ENCODE measurements at places on chromosomes 2 and 18.

GRCh38 chr2:140990416-140990815 is 1140.4 kb downstream of the LRP1B start:
- no peak for DNase-seq

DNA sequence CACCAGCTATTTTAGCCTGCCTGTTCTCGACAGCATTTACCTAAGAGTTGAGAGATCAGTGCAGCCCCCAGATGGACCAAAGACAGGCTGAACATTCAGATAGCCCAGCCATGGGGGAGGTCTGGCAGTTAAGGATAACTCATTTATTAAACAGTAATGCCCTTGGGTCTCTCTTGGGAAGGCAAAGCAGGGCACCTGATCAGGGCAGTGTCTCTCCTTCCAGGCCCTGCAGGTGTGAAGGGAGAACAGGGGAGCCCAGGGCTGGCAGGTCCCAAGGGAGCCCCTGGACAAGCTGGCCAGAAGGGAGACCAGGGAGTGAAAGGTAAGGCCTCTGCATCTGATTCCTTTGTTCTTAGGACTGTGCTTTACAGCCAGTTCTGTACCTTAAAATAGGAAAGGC is 49.6 kb downstream of the MARCO start:
- DNase-seq: no peak

DNA sequence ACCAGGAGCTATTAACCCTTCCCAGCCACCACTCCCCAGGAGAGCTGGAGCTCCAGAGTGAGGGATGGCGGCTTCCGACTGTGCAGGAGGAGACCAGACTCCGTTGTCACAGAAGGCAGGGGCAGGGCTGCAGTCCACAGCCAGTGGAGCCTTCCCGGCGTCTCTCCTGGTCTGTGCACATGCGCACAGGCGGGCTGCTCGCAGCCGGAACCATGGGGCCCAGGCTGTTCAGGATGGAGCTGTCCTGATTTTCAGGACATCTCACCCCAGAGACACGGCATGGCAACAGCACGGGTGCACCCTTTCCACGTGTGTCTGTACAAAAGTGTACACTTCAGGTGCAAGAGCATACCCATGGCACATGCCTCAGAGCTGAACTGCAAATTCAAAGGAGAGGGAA is 28.9 kb downstream of the EIPR1 start:
- DNase-seq: no peak

DNA sequence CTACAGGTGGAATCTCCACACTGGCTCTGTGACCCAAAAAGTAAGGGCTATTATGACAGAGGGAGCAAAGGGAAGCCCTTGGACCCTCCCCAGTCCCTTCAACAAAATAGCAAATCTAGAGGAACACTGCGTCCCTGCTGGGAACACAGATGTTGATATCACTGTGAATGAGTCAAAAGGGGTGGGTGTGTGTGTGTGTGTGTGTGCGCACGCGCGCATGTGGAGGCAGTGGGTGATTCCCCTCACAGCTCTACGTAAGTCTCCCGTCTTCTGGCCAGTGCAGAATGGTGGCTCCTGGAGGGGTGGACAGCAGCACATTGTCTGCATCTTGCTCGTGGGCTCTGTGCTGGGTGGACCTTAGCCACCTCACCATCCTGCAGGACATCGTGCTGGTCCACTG is 7.8 kb upstream of the C2orf72 start:
- DNase-seq: no peak

DNA sequence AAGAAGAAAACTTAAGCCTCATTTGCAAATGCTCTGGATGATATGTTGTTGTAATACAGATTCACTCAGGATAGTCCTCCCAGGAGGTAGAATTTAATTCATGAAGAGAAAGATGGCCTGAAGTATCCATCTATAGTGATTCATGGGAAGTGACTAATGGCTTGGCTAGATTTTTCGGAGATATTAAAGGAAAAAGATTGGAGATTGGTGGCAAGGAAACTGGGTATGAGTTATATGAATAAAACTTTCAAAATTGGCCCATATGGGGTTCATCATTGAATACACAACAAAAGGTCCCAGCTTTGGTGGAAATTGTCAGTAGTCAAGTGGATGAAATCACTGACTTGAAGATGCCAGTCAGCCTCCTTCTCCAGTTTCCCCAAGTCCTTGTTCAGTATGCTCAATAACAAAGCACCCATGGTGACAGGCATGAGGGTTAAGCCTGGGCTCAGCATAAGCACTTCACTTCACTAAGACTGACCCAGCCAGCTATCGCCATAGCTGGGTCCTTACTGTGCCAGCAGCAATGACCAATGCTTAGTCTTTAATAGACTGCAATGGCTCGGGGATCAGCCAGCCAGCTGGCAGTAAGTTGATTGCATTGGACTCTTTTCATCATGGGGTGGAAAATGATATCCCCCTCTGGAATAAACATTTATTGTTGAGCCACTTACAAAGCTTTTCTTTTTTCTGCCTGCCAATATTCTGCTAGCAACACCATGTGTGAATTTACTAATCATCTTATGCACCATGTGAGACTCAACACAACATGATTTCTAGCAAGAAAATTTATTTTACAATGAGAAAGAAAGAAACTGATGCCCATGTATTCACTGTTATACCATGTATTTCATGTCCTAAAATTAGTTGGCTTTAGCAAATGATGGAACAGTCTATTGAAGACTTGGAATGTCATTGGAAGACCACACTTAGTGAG is 176.6 kb upstream of the TACR1 start:
- DNase-seq: no peak

Measured in D341Med (cell line).